ENCODE measurements at places on chromosomes 6 and 20. TPM values are rescaled to one million over a fixed set of nuclear protein-coding genes. Genes with fewer than 3 reads are reported as not detected.

ARMC2 gene
- total RNA-seq: 0.77 TPM

NPEPL1 gene
- total RNA-seq: 23.7 TPM

KIAA0408 gene
- total RNA-seq: not detected

GLP1R gene
- not detected for total RNA-seq

VNN1 gene
- total RNA-seq: 0.13 TPM

SLC17A1 gene
- total RNA-seq: not detected

TSPO2 gene
- total RNA-seq: not detected

All from bronchial epithelial cell (primary cell).